ENCODE measurements at places on chromosomes 7 and 10. TPM values are rescaled to one million over a fixed set of nuclear protein-coding genes. Genes with fewer than 3 reads are reported as not detected.

The CABCOCO1 gene
- not detected for total RNA-seq

The MET gene
- total RNA-seq: 38.3 TPM

The PRKAR2B gene
- 11.7 TPM for total RNA-seq

The TNPO3 gene
- 46.6 TPM for total RNA-seq

The GSTO2 gene
- 12.8 TPM for total RNA-seq

The EIF5AL1 gene
- total RNA-seq: 0.19 TPM

The PTPRZ1 gene
- 0.35 TPM for total RNA-seq

The MACROH2A2 gene
- 22.1 TPM for total RNA-seq

The CTAGE15 gene
- 2.0 TPM for total RNA-seq

The AKR1C1 gene
- 4.3 TPM for total RNA-seq

The ZNF398 gene
- total RNA-seq: 12.3 TPM

The ZNF736 gene
- total RNA-seq: 15.2 TPM
